ENCODE measurements at places on chromosomes 12 and 14.

DNA sequence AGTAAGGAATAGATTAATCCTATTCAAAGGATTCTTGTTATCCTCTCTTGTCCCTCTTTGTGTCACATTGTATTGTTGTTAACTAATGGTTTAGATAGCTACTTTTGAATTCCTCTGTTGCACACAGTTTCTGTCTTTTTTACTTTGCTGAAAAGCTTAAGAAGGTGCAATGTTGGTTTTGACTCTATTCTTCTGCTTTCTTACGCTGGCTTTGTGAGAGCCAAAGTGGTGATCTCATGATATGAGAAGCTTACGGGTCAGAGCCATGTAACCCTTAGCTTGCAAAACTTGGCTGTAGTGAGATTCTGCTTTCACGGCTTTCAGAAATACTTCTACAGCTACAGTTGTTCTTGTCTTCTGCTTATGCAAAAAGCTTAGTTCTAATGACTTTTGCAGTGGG, 239.7 kb downstream of the TRHDE start:
- no peaks in the 10 kb centered on the region for H3K27me3 ChIP-seq
- no peaks in the 10 kb centered on the region for H3K4me1 ChIP-seq
- H3K4me3 ChIP-seq = no peak overlapping the region
- H3K36me3 ChIP-seq = no peaks in the 10 kb centered on the region
- no peak overlapping the region for H3K27ac ChIP-seq

- no peak overlapping the region for H3K27ac ChIP-seq
- H3K27me3 ChIP-seq = no peaks in the 10 kb centered on the region
- no peaks in the 10 kb centered on the region for H3K36me3 ChIP-seq
- no peak overlapping the region for H3K4me3 ChIP-seq
- no peaks in the 10 kb centered on the region for H3K4me1 ChIP-seq
- DNase-seq = no peak
These were observed 10.4 kb downstream of the ACACB start for GRCh38 chr12:109126784-109127183.

- H3K4me3 ChIP-seq = no peak overlapping the region
- no peak overlapping the region for H3K27ac ChIP-seq
- no peaks in the 10 kb centered on the region for H3K4me1 ChIP-seq
- H3K27me3 ChIP-seq = no peaks in the 10 kb centered on the region
- no peak for DNase-seq
These were observed 515.7 kb upstream of the ATXN7L3B start for GRCh38 chr12:74021937-74022336.

DNA sequence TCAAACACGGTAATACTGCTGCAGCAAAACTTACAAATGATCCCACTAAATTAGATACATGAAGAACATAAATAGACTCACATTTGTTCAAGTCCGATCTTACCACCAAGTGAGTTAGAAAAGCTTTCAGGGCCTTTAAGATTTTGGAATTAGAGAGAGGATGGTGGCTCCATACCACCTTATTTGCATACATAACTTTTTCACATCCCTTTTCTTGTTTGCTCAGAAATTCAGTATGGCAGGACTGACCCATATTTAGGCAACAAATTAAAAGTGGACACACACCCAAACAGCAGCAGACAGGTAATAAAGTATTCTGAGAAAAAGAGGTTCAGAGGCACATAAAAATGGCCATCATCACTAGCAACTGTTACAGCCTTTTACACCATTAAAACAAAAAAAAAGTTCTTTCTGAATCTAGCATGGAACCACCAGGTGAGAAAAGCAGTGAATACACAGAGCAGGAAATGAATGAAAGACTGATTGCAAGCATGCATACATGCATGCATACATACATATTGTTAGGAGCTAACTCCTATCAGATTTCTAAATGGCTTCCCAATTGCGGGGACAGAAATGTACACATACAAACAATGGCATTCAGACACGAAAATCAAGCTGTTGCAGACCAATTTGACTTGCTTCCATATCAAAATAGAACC, 23.3 kb downstream of the STXBP6 start:
- H3K27ac ChIP-seq = no peak overlapping the region
- H3K36me3 ChIP-seq = no peaks in the 10 kb centered on the region
- no peak overlapping the region for H3K4me3 ChIP-seq
- no peaks in the 10 kb centered on the region for H3K4me1 ChIP-seq
- no peaks in the 10 kb centered on the region for H3K27me3 ChIP-seq

DNA sequence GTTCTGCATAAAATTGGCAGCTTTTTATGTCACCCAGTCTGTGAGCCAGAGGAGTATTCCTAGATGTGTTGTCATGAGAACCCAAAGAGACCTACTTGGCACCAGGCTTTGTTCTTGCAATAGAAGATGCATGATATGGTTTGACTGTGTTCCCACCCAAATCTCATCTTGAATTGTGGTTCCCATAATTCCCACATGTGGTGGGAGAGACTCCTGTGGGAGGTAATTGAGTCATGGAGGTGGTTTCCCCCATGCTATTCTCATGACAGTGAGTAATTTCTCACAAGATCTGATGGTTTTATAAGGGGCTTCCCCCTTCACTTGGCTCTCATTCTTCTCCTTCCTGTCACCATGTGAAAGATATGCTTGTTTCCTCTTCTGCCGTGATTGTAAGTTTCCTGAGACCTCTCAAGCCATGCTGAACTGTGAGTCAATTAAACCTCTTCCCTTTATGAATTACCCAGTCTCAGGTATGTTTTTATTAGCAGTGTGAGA, 572.0 kb upstream of the ATP2B1 start:
- H3K27me3 ChIP-seq = no peaks in the 10 kb centered on the region
- no peaks in the 10 kb centered on the region for H3K4me1 ChIP-seq
- H3K36me3 ChIP-seq = no peaks in the 10 kb centered on the region
- no peak overlapping the region for H3K4me3 ChIP-seq
- DNase-seq = no peak

- no peak overlapping the region for H3K27ac ChIP-seq
- H3K36me3 ChIP-seq = peaks cover 40% of the 10 kb centered on the region
- H3K4me1 ChIP-seq = no peaks in the 10 kb centered on the region
- no peaks in the 10 kb centered on the region for H3K27me3 ChIP-seq
- no peak for DNase-seq
These were observed 73.0 kb upstream of the ATF1 start for GRCh38 chr12:50690925-50691324.

- no peaks in the 10 kb centered on the region for H3K36me3 ChIP-seq
- peaks cover 51% of the 10 kb centered on the region for H3K4me1 ChIP-seq
- DNase-seq = no peak
- no peaks in the 10 kb centered on the region for H3K27me3 ChIP-seq
These were observed 115.9 kb downstream of the MED13L start for GRCh38 chr12:116161588-116161987.

GRCh38 chr14:97956581-97957340, 1159.6 kb downstream of the VRK1 start:
- H3K4me1 ChIP-seq = no peaks in the 10 kb centered on the region
- DNase-seq = no peak
- H3K27ac ChIP-seq = no peak overlapping the region
- H3K4me3 ChIP-seq = no peak overlapping the region
- no peaks in the 10 kb centered on the region for H3K27me3 ChIP-seq
- peaks cover 21% of the 10 kb centered on the region for H3K36me3 ChIP-seq

DNA sequence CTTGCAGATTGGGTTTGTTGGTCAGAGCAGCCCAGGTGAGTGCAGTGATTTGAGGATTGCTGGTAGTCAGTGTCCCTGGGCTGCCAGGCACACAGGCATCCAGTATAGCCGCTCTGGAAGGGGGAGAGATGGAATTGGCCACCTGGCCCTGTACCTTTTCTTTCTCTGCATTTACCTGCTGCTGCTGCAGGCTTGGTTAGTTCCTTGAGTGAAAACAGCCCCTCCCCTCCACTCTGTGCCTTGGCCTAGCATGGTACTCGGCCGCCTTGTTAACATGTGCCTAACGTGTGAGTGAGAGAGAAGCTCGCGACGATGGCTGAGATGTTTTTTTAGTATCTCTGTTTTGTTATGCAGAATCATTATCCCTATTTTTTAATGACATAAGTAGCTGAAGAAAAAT, 49.3 kb upstream of the AMN start:
- no peak for DNase-seq
- no peak overlapping the region for H3K27ac ChIP-seq
- peaks cover 14% of the 10 kb centered on the region for H3K4me1 ChIP-seq
- peaks cover 58% of the 10 kb centered on the region for H3K36me3 ChIP-seq
- no peak overlapping the region for H3K4me3 ChIP-seq
- H3K27me3 ChIP-seq = no peaks in the 10 kb centered on the region
